ENCODE measurements at places on chromosomes 6 and 20. TPM values are rescaled to one million over a fixed set of nuclear protein-coding genes. Genes with fewer than 3 reads are reported as not detected.
A peak's percentile ranks its signal among the peaks of the same experiment; 100 is the strongest.

Gene ULBP1
- 11.5 TPM for total RNA-seq

DNA sequence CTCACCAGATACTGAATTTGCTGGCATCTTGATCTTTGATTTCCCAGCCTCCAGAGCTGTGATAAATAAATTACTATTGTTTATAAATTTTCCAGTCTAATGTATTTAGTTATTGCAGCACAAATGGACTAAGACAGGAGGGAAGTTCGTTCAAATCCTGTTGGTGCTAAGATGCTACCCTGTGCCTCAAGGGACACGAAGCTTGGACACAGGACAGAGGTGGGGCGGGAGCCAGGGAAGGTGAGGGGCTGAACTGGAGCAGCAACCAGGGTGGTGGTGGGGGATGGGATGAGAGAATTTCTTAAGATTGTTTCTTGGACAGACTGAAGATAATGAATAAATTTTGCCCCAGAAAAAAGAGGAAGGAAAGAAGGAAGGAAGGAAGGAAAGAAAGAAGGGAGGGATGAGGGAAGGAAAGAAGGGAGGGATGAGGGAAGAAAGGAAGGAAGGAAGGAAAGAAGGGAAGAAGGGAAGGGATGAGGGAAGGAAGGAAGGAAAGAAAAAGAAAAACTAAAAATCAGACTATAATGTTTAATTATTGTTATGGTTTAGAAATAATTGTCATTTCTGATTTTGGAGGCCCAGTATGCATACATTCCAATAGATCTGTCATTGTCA lies 127.2 kb downstream of the CDC5L start:
- H3K4me1 ChIP-seq, result peaks cover 11% of the 10 kb centered on the region
- H3K27ac ChIP-seq, result no peak overlapping the region
- no peak overlapping the region for H3K4me3 ChIP-seq
- H3K27me3 ChIP-seq, result peaks cover 31% of the 10 kb centered on the region
- DNase-seq, result peak; percentile 60

DNA sequence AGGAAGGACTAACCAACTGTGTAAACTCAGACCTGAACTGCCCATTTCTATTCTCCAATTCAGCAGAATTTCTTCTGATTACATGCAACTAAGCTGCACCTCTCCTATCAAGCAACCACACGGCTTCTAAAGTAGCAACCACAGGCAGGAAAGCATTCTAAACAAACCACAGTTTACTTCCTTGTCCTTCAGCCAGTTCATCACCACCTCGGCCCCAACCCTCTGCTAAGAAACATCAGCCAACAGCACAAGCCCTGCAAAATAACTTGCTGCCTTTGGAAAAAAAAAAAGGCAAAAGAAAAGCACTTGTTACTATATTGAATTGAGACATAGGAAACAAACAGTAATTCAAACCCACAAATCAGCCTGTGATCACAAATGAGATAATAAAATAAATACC lies 140.3 kb downstream of the NFATC2 start:
- H3K27me3 ChIP-seq, result no peaks in the 10 kb centered on the region
- no peak overlapping the region for H3K4me3 ChIP-seq
- H3K36me3 ChIP-seq, result no peaks in the 10 kb centered on the region
- no peak overlapping the region for H3K27ac ChIP-seq
- DNase-seq, result no peak

DNA sequence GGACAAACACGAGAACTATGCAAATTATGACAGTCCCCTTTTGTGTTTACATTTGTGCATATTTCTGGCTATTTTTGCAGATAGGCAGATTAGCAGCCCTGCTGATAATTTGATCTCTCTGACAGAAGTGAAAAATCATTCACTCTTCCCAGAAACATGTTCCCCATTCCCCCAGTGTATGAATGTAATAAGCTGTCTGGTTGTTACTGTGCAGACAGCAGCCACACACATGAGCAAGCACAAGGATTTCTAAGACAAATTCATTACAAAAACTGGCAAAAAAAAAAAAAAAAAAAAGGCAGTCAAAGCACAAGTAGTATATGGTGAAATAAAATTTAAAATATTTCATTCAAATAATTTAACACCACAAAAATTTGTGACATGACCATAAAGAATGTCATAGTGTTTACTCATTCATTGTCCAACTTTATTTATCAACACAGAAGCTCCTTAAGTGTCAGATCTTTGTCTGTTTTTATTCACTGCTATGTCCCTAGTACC lies 95.5 kb upstream of the VGLL2 start:
- no peak for DNase-seq
- no peaks in the 10 kb centered on the region for H3K27me3 ChIP-seq
- no peak overlapping the region for H3K27ac ChIP-seq
- no peaks in the 10 kb centered on the region for H3K36me3 ChIP-seq
- H3K4me3 ChIP-seq, result no peak overlapping the region

- peaks cover 47% of the 10 kb centered on the region for H3K4me1 ChIP-seq
- H3K27me3 ChIP-seq, result no peaks in the 10 kb centered on the region
- no peak for DNase-seq
Measured at GRCh38 chr6:139539852-139540251, 165.4 kb upstream of the CITED2 start.

DNA sequence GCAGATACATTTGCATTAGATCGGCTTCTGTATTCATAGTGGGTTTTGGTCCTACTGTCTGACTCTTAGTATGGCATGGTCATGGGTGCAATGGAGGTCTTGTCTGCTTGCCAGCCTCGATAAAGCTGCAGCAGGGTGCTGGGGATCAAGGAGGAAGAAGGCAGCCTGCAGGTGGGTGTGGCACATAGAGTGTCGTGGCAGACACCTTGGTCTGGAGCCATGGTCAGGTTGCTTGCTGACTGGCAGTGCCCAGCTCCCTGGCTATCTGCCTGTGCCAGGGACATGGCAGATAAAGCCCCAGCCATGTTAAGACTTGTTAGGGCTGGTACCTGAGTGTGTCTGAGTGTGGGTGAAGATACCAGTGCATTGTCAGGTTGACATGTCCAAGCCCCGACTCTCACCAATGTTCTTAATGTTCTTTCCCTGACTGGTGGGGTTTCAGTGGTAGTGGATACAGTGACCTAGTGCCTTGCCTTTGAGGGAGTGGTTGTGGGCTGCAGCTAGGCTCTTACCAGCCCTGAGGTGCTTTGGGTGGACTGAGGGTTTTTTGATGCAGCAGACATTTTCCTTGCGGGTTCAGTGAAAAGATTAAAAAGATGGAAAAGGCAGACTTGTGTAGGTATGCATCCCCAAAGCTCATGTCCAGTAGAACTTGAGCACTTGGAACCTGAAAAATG lies 1.8 kb downstream of the FAM83D start:
- H3K4me1 ChIP-seq, result peaks cover 29% of the 10 kb centered on the region
- peak overlapping the region; percentile 82 for H3K4me3 ChIP-seq
- H3K36me3 ChIP-seq, result no peaks in the 10 kb centered on the region
- no peaks in the 10 kb centered on the region for H3K27me3 ChIP-seq

DNA sequence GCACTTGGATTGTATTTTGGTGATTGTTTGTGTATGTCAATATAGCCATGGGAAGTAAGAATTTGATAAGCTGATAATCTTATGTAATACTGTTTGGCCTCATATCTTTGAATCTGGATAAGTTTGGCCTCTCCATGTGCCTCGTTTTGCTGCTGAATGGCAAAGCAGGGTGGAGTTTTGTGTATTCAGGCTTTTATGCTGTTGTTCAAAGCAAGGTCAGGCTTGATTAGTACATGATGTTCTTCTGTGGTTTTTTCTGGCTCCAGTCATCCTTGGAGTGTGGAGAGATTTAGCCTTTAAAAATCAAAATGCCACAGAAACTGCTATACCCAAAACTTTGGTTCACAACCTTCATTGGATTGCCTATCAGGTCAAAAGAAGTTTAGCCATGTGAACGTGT lies 728.9 kb upstream of the GJE1 start:
- no peaks in the 10 kb centered on the region for H3K27me3 ChIP-seq
- no peak for DNase-seq
- peaks cover 5% of the 10 kb centered on the region for H3K36me3 ChIP-seq
- no peak overlapping the region for H3K27ac ChIP-seq

- H3K27ac ChIP-seq, result no peak overlapping the region
- H3K36me3 ChIP-seq, result no peaks in the 10 kb centered on the region
- peaks cover 11% of the 10 kb centered on the region for H3K27me3 ChIP-seq
- no peak for DNase-seq
- no peak overlapping the region for H3K4me3 ChIP-seq
- H3K4me1 ChIP-seq, result no peaks in the 10 kb centered on the region
Measured at GRCh38 chr20:54397292-54398140, 77.9 kb upstream of the DOK5 start.

GRCh38 chr6:121851056-121851455 lies 415.6 kb downstream of the GJA1 start:
- no peak overlapping the region for H3K4me3 ChIP-seq
- no peaks in the 10 kb centered on the region for H3K27me3 ChIP-seq
- no peak for DNase-seq
- H3K4me1 ChIP-seq, result peaks cover 39% of the 10 kb centered on the region

- H3K36me3 ChIP-seq, result peaks cover 53% of the 10 kb centered on the region
- H3K4me3 ChIP-seq, result no peak overlapping the region
- H3K27ac ChIP-seq, result no peak overlapping the region
- H3K27me3 ChIP-seq, result no peaks in the 10 kb centered on the region
- H3K4me1 ChIP-seq, result no peaks in the 10 kb centered on the region
Measured at GRCh38 chr20:41125530-41126457, 11.5 kb upstream of the PLCG1 start.

Measured in osteocyte (in vitro differentiated cells).